ENCODE measurements at places on chromosomes 6 and 20. TPM values are rescaled to one million over a fixed set of nuclear protein-coding genes. Genes with fewer than 3 reads are reported as not detected.

PSORS1C1 gene
- total RNA-seq = 41.2 TPM

NKX2-2 gene
- not detected for total RNA-seq

BYSL gene
- total RNA-seq = 14.1 TPM

CTAGE9 gene
- 0.11 TPM for total RNA-seq

HDDC2 gene
- total RNA-seq = 52.2 TPM

CHRNA4 gene
- total RNA-seq = not detected

HLA-DQB1 gene
- total RNA-seq = not detected

HLA-DPB1 gene
- 57.7 TPM for total RNA-seq

All from placental epithelial cell (primary cell).